ENCODE measurements at places on chromosomes 5 and 9.
A peak's percentile ranks its signal among the peaks of the same experiment; 100 is the strongest.

DNA sequence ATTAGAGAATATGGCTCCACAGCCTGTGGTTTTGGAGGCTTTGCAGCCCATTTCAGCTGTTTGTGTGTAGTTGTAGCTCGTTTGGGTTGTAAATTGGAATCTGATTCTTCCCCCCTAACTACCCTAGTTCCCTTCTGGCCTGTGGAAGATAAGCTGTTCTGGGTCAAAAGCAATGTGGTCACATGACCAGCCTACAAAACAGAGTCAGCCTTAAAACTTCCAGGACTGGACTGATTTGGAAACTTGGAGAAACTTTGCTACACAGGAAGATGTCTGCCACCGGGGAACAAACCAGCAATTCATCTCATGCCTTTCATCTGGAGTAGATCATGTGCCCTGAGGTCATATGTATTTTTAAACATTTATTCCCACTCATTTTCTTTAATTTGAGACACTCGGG is 83.8 kb downstream of the DAPK1 start:
- H3K4me1 ChIP-seq = peaks cover 71% of the 10 kb centered on the region
- H3K27ac ChIP-seq = peak overlapping the region; percentile 24
- no peaks in the 10 kb centered on the region for H3K27me3 ChIP-seq
- H3K36me3 ChIP-seq = no peaks in the 10 kb centered on the region
- H3K4me3 ChIP-seq = no peak overlapping the region

DNA sequence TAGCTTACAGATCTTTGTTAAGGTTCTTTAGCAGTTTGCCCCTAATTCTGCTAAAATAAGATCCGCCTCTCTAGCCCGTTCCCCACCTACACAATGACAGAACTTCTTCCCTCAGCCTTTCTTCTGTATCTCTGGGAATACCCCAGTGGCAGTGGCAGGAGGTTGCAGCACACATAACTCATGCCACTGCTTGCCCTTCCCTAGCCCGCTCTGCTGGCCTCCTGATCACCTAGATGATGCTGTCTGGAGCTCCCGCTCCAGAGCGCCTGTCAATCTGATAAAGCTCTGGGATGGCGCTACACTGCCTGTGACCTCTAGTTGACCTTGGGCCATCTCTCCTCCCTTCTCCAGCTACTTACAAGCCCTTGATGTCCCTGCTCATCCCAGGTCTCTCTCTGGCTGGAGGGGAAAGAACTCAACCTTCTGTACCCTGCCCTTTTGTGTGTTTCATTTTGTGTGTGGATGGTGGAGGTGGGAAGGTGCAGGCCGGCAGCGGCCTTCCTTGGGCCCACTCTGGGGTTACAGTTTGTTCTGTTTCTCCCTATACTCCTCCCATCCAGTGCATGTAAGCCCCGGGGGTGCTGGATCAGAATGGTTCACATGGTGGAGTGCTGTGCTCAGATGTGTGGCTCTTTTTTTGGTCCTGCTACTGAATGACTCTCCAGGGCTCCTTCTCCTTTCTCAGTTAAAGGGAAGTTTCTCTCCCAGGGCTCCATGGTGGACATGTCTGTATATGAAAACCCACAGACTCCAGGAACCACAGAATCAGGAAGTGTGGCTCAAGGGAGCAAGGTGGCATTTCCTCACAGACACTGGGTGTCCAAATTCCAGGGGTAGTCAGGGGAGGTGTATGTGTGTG is 29.1 kb downstream of the MTX3 start:
- no peak overlapping the region for H3K27ac ChIP-seq
- no peak for DNase-seq
- H3K4me1 ChIP-seq = no peaks in the 10 kb centered on the region
- no peak overlapping the region for H3K4me3 ChIP-seq
- H3K36me3 ChIP-seq = no peaks in the 10 kb centered on the region

- peaks cover 9% of the 10 kb centered on the region for H3K4me1 ChIP-seq
- no peaks in the 10 kb centered on the region for H3K36me3 ChIP-seq
- peaks cover 5% of the 10 kb centered on the region for H3K27me3 ChIP-seq
- no peak overlapping the region for H3K4me3 ChIP-seq
Measured at GRCh38 chr5:123093601-123094236, 4.7 kb downstream of the PRDM6 start.

GRCh38 chr5:141835928-141836670 is 42.1 kb downstream of the PCDH1 start:
- no peaks in the 10 kb centered on the region for H3K27me3 ChIP-seq
- no peaks in the 10 kb centered on the region for H3K36me3 ChIP-seq
- no peak overlapping the region for H3K27ac ChIP-seq
- no peak overlapping the region for H3K4me3 ChIP-seq

DNA sequence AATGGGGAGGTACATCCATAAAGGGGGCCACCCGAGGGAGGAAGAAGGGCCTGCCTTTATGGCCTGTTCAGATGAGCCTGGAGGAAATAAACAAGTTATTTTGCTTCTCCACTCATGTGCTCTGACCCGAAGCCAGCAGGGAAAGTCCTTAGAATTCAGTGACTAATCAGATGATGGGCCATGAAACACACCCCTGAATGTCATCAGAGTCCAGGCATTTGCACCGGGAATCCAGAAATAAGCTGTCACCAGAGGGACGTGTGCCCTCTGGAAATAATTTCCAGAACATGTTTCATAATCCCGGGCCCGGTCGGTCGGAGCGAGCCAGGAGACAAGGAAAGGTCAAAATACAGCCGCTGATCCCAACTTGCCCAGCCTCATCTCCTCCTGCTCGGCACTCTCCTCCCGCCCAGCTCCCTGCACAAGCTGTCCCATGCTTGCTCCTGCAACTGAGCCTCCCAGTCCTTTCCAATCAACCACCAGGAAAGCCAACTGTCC is 73.6 kb upstream of the ZNF622 start:
- H3K27me3 ChIP-seq = no peaks in the 10 kb centered on the region
- no peaks in the 10 kb centered on the region for H3K36me3 ChIP-seq
- H3K4me1 ChIP-seq = peaks cover 10% of the 10 kb centered on the region
- H3K27ac ChIP-seq = no peak overlapping the region

- no peaks in the 10 kb centered on the region for H3K36me3 ChIP-seq
- no peak for DNase-seq
- peaks cover 25% of the 10 kb centered on the region for H3K4me1 ChIP-seq
Measured at GRCh38 chr9:68698943-68699509, 6.0 kb upstream of the PIP5K1B start.

GRCh38 chr9:30140407-30140806 is 2244.0 kb upstream of the ACO1 start:
- H3K36me3 ChIP-seq = no peaks in the 10 kb centered on the region
- H3K4me1 ChIP-seq = no peaks in the 10 kb centered on the region
- H3K27ac ChIP-seq = no peak overlapping the region
- H3K4me3 ChIP-seq = no peak overlapping the region
- no peaks in the 10 kb centered on the region for H3K27me3 ChIP-seq
- DNase-seq = no peak

- H3K4me1 ChIP-seq = peaks cover 61% of the 10 kb centered on the region
- H3K36me3 ChIP-seq = no peaks in the 10 kb centered on the region
- peak overlapping the region; percentile 86 for H3K27ac ChIP-seq
- H3K4me3 ChIP-seq = peak overlapping the region; percentile 87
- no peak for DNase-seq
Measured at GRCh38 chr9:87498811-87499360, 1.2 kb downstream of the DAPK1 start.

DNA sequence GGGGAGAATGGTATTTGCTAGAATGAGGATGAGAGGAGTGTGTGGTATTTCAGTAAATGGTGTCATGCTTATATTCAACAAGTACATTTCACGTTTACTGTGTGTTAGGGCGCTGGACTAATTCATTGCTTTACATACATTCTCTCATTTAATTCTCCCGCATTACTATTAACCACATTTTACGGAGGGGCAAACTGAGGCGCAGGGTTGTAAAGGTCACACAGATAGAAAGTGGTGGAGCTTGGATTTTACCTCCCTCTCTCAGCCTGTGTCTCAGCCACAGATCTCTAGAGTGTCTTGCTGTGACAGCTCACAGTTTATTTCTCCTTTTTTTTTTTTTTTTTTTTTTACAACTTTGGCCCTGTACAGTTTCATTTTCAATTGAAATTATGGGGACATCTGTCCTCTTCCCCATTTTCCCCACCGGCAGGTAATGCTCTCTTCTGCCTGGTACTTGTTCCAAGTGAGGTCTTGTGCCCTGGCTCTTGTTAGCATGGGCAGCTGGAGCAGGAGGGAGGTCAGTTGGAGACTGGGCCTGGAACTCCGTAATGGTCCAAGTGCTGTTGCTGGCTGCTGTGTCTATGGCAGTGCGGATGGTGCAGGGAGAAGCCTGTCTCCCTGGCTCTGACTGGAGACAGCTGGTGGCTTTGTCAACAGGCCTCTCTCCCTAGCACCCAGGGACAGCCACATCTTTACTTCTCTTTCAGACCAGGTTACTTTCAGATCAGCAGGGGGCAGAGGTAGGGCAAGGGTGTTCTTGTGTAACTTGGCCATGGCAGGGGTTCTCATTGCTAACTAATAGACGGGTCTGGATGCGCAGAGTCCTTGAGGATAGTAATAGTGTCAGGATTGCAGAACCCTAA is 20.5 kb upstream of the NDST1 start:
- peaks cover 2% of the 10 kb centered on the region for H3K27me3 ChIP-seq
- H3K36me3 ChIP-seq = peaks cover 1% of the 10 kb centered on the region
- peak overlapping the region; percentile 94 for H3K4me3 ChIP-seq
- peak overlapping the region; percentile 96 for H3K27ac ChIP-seq

- DNase-seq = no peak
- no peaks in the 10 kb centered on the region for H3K36me3 ChIP-seq
- no peak overlapping the region for H3K4me3 ChIP-seq
- no peaks in the 10 kb centered on the region for H3K4me1 ChIP-seq
- H3K27ac ChIP-seq = no peak overlapping the region
- H3K27me3 ChIP-seq = no peaks in the 10 kb centered on the region
Measured at GRCh38 chr5:112717506-112718082, 20.1 kb upstream of the APC start.

- no peak overlapping the region for H3K27ac ChIP-seq
- peaks cover 23% of the 10 kb centered on the region for H3K27me3 ChIP-seq
- H3K4me1 ChIP-seq = no peaks in the 10 kb centered on the region
- no peaks in the 10 kb centered on the region for H3K36me3 ChIP-seq
Measured at GRCh38 chr9:97557606-97558095, 56.2 kb downstream of the TMOD1 start.

GRCh38 chr5:119179857-119180641 is 109.2 kb downstream of the DMXL1 start:
- no peaks in the 10 kb centered on the region for H3K27me3 ChIP-seq
- peaks cover 6% of the 10 kb centered on the region for H3K36me3 ChIP-seq
- H3K4me3 ChIP-seq = no peak overlapping the region
- H3K4me1 ChIP-seq = no peaks in the 10 kb centered on the region
- no peak overlapping the region for H3K27ac ChIP-seq

DNA sequence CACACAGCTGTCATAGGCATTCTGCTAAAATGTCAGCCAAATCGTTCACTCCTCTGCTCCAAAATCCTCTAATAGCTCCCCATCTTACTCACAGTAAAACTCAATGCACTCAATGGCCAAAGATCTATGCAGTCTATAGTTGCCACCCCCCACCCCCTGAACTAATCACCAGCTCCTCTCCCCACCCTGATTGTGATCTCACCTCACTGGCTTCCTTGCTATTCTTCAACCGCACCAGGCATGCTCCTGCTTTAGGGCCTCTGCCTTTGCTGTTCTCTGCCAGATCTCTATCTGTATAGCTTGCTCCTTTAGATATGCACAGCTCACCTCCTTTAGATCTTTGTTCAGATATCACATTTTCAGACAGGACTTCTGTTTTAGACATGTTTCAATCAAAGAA is 33.2 kb upstream of the SNX2 start:
- no peaks in the 10 kb centered on the region for H3K4me1 ChIP-seq
- no peaks in the 10 kb centered on the region for H3K36me3 ChIP-seq
- DNase-seq = no peak
- no peak overlapping the region for H3K4me3 ChIP-seq
- H3K27ac ChIP-seq = no peak overlapping the region
- H3K27me3 ChIP-seq = peaks cover 4% of the 10 kb centered on the region

DNA sequence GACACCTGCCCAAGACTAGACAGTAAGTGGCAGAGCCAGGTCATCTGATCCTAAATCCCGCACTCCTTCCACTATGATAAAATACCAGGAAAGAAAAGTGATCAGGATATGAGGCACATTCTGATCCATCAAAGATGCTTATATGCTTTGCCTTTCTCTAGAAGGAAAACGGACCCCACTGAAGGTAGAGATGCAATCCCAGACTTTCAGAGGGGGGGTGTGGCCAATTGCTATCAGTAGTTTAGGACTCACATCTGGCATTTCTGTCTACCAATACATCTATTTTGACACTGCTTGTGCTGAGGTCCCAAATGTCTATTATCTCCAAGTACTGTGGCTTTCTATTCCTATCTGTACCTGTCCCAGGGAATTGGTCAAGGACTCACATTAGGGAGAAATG is 1.7 kb downstream of the TRIM52 start:
- peaks cover 56% of the 10 kb centered on the region for H3K4me1 ChIP-seq
- H3K36me3 ChIP-seq = peaks cover 4% of the 10 kb centered on the region
- peak overlapping the region; percentile 97 for H3K4me3 ChIP-seq
- no peak for DNase-seq

DNA sequence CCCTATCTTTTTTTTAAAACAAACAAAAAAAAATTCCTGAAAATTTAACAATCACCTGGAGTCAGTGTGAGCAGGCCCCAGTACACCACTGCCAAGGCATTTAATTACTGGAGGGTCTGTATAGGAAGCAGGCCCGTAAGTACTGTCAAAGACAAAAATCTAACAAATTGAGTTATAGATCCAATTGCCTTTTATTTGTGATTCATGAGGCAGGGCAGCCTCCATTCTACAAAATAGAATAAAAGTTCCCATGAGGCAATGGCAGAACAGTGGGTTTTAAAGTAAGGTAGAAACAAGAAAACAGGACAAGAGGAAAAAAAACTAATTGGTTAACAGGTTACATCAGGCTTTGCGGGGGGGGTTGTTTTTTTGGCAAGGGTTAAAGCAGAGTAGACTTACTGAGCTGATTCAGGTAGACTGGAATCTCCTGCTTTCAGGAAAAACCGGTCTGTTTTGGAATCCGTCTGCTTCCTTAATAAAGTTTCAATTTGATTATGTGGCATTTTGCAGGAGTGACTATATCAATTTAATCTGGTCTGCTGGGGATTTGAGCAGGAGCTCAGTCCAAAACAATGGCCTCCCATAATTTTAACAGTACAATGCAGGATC is 48.9 kb downstream of the AUH start:
- H3K4me3 ChIP-seq = no peak overlapping the region
- peaks cover 2% of the 10 kb centered on the region for H3K36me3 ChIP-seq
- H3K27ac ChIP-seq = no peak overlapping the region
- DNase-seq = no peak

- no peak overlapping the region for H3K4me3 ChIP-seq
- H3K4me1 ChIP-seq = no peaks in the 10 kb centered on the region
- no peaks in the 10 kb centered on the region for H3K36me3 ChIP-seq
- peaks cover 15% of the 10 kb centered on the region for H3K27me3 ChIP-seq
- DNase-seq = no peak
Measured at GRCh38 chr9:134720136-134720753, 78.6 kb downstream of the COL5A1 start.

DNA sequence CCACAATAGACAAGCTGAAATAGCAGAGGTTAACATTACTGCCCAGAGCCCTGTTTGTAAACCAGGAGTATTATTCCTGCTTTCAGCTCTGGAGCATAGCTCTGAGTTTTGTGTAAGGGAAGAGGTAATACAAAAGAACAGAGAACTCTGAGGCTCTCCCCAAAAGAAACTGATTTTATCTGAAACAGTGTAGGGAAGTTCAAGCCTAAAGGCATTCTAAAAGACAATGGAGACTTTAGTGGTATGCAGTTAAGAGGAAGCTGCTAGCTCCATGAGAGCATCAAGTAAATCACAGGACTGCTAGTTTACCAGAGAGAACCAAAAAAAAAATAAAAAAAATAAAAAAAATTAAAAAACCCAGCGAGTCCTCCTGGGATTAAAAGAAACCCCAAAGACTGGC is 146.6 kb upstream of the PCSK5 start:
- no peak overlapping the region for H3K4me3 ChIP-seq
- DNase-seq = no peak
- no peaks in the 10 kb centered on the region for H3K36me3 ChIP-seq
- H3K4me1 ChIP-seq = no peaks in the 10 kb centered on the region
- H3K27ac ChIP-seq = no peak overlapping the region
- no peaks in the 10 kb centered on the region for H3K27me3 ChIP-seq
